ENCODE measurements at places on chromosomes 13 and 19. TPM values are rescaled to one million over a fixed set of nuclear protein-coding genes. Genes with fewer than 3 reads are reported as not detected.

DNA sequence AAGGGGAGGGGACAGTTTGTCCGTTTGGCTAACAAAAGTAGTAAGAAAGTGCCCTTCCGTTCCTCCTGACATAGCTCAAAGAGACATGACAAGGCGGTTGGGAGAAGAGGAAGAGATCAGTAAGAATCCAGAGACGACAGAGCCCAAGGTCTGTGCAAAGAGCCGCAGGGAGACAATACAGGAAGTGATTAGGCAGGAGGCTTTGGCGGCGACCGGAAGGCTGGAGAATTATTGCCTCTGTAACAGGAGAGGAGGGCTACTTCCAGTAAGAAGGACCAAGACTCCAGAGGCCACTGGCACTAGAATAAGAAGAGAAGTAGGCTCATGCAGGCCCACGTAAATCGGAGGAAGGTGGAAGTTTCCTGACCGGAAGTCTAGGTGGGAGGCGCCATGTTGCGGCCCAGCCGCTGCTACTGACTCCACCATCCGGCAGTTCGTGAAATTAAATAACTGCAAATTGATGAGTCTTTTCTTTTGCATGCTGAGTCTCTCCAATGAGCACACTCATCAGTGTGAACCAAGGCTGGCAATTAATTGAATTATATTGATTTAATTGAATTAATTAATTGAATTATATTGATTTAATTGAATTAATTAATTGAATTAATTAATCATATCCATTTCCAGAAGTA lies 9.9 kb downstream of the RFX2 start:
- DNase-seq = no peak

DNA sequence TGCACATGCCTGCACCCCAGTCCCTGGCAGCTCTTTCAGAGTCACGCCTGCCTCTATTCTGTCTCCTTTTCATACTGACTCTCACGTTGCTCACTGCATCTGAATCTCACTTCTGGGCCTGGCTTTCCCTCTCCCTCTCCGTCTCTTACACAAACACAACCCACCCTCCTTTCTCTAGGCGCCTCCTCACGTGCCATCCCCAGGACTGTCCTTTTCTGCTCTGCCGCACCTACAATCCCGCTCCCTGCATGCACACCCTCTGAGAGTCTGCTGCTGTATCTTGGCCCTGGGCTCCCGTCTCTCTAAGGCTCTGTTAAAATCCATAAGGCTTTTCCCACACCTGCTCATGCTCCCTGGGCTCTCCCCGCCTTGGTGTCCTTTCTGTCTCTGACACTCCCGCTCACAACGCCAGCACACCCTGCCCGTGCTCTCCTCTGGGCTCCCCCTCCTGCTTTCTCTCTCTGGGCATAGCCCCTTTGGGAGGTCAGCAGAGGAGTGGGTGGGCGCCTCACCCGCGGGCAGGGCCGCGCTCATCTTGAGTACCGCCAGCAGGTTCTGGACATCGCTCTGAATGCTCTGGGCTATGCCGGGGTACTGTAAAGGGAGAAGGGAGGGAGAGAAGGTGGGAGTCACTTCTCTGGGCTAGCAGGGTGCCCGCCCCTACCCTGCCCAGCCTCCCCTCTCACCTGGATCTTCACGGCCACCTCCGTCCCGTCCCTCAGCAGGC lies 12.7 kb upstream of the NUMBL start:
- DNase-seq = no peak

DNA sequence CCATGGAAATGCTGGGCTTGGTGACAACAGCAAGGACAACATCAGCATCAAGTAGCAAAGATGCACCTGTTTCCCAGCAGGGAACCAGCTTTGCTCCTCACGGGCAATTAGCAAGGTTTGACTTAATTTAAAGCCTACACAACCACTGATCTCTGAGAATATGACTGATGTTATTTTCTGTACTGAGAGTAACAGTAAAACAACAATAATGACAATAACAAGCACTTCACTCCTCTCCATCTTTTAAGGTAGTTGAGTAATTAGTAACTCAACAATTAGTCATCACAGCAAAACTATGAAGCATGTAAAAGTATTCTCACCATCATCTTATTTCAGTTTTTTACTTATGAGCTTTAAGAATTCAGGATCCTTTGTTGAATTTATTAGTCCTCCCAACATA lies 37.3 kb downstream of the ENOX1 start:
- no peak for DNase-seq

- DNase-seq = no peak
Measured at GRCh38 chr13:111940892-111941291, 126.1 kb upstream of the SOX1 start.

- DNase-seq = no peak
Measured at GRCh38 chr19:48750771-48751504, 1.5 kb downstream of the FUT1 start.

DNA sequence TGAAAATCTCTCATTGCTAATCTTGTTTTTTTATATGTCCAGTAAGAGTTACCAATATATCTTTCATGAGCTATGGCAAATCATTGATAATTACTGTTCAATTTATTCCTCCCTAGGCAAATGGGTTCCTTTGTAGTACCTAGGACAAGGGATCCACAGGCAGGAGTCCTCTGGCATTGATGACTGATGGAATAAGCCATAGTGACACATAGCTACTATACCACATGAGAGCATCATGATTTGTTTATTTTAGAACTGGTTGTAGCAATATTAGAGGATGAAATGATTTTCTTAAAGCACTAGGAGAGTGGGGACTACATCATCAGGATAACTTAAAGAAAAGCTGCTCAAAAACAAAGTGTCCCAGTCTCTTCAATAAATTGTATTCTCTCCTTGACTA lies 21.7 kb upstream of the MAB21L1 start:
- DNase-seq = no peak

- DNase-seq = no peak
Measured at GRCh38 chr13:30841154-30841553, 64.9 kb upstream of the MEDAG start.

- no peak for DNase-seq
Measured at GRCh38 chr13:110758195-110758805, 44.8 kb downstream of the ING1 start.

The TNFSF13B gene
- total RNA-seq = 5.9 TPM

The PTGIR gene
- total RNA-seq = 14.8 TPM

The CALR gene
- 627 TPM for total RNA-seq

The ONECUT3 gene
- total RNA-seq = not detected
